ENCODE measurements at places on chromosomes 12 and 14. TPM values are rescaled to one million over a fixed set of nuclear protein-coding genes. Genes with fewer than 3 reads are reported as not detected.
A peak's percentile ranks its signal among the peaks of the same experiment; 100 is the strongest.

ACSM4 gene
- not detected for total RNA-seq

COL2A1 gene
- total RNA-seq: not detected

PTPRB gene
- not detected for total RNA-seq

FITM1 gene
- total RNA-seq: 1.8 TPM

CLEC4D gene
- not detected for total RNA-seq

BBOF1 gene
- 1.2 TPM for total RNA-seq

UBE2N gene
- 76.6 TPM for total RNA-seq

G2E3 gene
- total RNA-seq: 25.0 TPM

LTB4R gene
- total RNA-seq: 26.4 TPM

GPR65 gene
- 18.4 TPM for total RNA-seq

GON7 gene
- total RNA-seq: 8.3 TPM

ITGB7 gene
- 227 TPM for total RNA-seq

ASCL1 gene
- not detected for total RNA-seq

NFATC4 gene
- not detected for total RNA-seq

CSAD gene
- total RNA-seq: 71.4 TPM

STAB2 gene
- total RNA-seq: not detected

PTPRQ gene
- not detected for total RNA-seq

- no peak for DNase-seq
Measured at GRCh38 chr14:27995691-27996090, 770.9 kb upstream of the FOXG1 start.

DNA sequence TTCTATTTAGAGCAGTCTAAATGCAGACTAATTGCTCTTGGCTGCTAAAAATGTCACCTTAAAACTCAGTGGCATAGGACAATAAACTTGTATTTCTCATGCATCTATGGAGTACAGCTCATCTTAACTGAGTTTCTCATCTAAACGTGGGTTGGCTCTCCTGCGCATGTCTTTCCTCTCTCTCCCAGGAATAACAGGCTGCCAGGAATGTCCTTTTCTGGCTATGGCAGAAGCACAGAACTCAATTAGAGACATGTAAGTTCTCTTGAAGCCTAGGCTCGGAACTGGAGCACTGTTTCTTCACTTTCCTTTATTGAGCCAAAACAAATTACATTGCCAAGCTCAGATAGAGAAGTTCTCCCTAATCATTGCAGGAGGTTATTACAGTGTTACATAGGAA is 722.3 kb upstream of the FLRT2 start:
- no peak for DNase-seq

GRCh38 chr12:79121486-79121885 is 256.9 kb downstream of the SYT1 start:
- DNase-seq: no peak

GRCh38 chr12:31324845-31325523 is 966 bp downstream of the SINHCAF start:
- peak; percentile 61 for DNase-seq

DNA sequence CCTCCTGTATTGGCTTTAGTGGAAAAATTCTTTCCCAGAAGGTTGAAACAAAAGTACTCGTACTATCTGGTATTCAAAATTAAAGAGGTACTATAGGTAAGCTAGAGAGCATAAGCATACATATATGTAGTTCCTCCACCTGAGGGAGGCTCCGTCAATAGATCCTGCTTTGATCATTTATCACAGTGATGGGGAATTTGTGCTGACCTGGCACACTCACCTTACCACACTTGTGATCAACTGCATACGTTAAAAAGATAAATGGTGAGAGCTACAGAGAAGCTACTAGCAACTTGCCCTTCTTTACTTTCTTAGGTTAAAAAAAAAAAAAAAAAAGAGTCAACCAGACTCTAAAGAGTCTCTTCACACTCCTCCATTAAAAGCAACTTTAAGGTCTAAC is 2.5 kb downstream of the CAPRIN2 start:
- DNase-seq: no peak

DNA sequence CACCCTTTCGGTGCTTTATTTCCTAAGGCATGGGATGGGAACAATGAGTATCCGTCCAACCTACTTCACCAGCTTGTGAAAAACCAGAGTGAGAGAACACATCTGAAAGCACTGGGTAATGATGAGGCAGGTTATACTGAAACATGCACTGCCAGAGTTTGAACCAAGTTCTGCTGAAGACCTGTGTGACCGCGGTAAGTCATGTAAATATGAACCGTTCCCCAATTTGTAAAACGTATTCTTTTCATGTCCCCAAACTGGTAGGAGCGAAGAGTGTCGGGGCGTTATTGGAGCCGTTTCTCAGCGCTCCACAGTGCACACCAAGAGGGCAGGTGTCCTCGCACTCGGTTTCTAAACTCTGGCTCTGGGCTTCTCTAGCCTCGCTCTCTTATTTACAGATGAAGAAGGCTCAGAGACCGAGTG is 788 bp upstream of the NGDN start:
- no peak for DNase-seq

GRCh38 chr14:96408608-96409007 is 16.7 kb downstream of the AK7 start:
- no peak for DNase-seq

- peak; percentile 45 for DNase-seq
Measured at GRCh38 chr12:104478396-104479122, 21.8 kb downstream of the CHST11 start.

DNA sequence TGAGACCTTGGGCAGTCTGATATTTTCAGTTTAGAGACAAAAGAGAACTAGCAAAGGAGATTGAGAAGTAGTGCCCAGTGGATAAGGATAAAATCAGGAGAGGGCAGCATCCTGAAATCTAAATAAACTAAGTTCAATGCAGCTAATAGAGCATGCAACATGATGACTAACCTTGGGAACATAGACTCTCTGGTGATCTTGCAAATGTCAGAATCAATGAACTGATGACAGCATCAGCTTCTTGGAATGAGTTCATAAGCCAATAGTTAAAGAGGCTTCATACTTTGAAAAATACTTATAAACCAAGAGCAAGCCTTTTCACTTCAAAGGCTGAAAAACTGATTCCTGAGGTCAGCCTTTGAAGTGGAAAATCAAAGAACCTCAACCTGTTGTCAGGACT is 8.2 kb downstream of the TAS2R19 start:
- DNase-seq: no peak

DNA sequence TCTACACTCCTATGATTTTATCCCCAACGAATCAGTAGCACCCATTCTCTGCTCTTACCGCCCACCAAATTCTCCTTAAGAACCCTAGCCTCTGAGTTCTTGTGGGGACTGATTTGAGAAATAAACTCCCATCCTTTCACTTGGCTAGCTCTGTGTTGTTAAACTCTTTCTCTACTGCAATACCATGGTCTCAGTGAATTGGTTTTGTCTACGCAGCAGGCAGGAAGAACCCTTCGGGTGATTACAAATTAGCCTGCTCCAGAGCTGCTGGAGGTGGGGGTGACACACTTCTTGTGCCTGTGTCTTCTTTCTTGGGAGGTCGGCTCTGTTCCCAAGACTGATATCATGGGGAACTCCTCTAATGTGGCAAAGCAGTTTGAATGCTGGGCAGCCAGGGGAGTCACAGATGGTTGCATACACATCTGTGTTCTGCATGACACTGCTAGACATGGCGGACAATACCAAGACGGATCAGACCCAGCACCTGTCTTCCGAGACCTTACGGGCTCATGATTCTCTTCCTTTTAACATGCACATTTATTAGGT is 1.6 kb upstream of the C1S start:
- no peak for DNase-seq

DNA sequence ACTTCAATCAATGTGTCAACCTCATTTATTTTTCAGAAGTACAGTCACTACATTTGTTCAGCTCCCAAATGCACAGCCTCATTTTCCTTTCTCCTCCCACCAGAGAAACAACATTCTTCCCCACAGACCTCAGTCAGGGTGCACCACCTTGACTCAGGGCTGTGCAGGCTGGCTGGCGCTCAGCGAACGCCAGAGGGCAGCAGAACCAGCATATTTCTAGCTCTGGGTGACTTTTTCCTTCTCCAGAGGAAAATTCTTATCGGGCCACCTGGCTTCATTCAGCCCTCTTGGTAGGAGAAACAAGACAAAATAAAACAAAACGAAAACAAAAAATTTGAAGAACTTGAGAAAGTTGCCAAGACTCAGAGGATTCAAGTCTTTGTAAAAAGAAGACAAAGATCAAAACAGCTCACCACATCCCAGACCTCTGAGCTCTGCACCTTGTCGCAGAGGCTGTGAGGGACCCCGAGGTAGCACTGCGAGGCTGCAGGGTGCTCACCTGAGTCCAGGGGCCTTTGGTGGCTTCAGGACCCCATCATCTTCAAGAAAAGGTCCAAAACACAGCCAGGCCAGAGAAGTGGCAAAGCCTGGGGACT is 33.7 kb downstream of the PAH start:
- DNase-seq: peak; percentile 11

- DNase-seq: no peak
Measured at GRCh38 chr12:85309125-85309566, 29.1 kb downstream of the ALX1 start.

- DNase-seq: no peak
Measured at GRCh38 chr14:90603841-90604240, 207.0 kb downstream of the CALM1 start.

DNA sequence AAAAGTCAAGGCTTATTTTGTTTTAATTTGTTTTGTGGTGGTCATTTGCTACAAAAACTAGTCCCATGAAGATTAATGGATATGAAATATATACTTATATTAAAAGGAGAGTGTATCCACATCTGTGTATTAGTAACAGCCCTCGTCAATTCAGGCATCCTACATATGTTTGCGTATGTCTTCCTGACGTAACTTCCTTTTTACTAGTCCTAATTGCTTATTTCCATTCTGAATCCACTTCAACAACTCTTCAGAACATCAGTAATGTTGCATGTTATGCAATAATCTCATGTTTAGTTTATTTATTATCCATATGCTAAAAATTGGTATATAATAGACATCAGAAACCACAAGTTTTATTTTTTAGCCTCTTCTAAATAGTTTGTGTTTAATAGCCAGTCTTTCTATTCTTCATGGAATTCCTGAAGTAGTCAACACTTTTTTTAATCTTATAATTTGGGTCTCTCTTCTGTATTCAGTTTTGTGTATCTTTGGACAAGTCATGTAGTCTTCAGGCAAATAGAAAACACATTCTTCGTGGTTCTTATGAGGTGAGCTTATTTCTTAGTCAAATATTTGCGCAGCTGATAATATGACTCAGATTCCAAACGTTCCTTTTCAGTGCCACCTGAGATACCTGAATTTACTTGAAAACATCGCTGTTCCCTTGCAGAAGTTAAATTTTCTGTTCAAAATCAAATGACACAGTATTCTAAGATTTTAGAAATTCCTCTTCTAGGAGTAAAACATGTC is 268.6 kb downstream of the CCDC59 start:
- DNase-seq: no peak

DNA sequence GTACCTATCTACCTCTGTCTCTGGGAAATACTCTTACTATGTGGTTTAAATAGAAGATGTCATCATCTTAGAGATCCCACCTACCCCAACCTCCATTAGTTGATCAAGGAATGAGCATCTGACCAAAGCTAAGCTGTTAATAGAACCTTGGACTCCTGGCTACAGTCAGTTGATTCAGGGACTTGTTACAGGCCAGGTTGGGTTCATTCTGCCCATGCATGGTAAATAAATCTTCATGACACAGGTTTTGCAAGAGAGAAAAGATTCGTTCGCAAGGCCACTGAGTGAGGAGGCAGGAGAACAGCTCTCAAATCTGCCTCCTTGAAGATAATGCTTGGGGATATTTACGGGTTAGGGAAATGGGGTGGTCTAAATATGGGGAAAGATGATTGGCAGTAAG is 19.5 kb downstream of the SDR9C7 start:
- no peak for DNase-seq

- DNase-seq: no peak
Measured at GRCh38 chr12:132012919-132013568, 63.3 kb downstream of the EP400 start.

GRCh38 chr12:46915082-46915481 is 89.3 kb upstream of the SLC38A4 start:
- DNase-seq: no peak

- peak; percentile 5 for DNase-seq
Measured at GRCh38 chr12:126608607-126609175, 1543.5 kb downstream of the AACS start.

- DNase-seq: no peak
Measured at GRCh38 chr14:58873228-58873953, 235.6 kb downstream of the DACT1 start.

- no peak for DNase-seq
Measured at GRCh38 chr12:132413931-132414588, 75.9 kb upstream of the FBRSL1 start.

GRCh38 chr12:18522806-18523205 is 215.0 kb downstream of the PLCZ1 start:
- DNase-seq: no peak

DNA sequence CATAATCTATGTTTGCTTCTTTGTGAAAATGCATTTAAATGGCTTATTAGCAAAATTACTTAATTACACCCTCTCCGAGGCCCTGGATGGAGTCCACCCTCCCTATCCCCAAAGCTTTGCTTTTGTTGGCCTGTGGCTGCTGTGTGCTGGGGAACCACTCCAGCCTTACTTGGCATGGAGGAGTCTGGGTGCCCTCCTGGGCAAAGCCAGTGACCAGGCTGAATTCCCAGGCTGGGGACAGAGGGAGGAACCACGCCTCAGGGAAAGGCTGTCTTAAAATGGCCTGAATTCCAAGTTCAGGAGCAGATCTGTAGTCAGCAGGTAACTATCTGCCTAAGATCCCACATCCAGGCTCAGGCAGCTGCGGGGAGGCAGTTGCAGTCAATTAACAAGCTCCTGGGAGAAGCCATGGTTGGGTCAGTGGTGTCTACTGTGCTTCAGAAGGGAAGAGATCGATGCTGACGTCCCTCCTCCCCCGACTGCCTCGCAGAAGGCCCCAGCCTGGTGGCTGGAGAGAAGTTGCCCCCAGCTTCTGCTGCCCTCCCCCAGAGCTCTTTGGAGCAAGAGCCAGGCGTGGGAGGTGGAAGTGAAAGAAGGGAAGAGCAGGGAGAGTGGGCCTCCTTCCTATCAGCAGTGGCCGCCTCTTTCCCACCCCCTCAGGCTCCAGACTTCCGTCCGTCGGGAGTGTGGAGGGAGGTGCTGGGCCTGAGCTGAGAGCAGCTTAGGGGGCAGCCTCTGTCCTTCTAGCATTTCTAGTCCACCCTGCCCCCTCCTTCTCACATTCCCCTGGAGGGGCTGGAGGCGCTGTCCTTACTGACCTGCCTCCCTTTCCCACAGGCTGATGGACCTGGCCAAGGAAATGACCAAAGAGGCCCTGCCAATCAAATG is 11.3 kb downstream of the VASH1 start:
- DNase-seq: no peak

DNA sequence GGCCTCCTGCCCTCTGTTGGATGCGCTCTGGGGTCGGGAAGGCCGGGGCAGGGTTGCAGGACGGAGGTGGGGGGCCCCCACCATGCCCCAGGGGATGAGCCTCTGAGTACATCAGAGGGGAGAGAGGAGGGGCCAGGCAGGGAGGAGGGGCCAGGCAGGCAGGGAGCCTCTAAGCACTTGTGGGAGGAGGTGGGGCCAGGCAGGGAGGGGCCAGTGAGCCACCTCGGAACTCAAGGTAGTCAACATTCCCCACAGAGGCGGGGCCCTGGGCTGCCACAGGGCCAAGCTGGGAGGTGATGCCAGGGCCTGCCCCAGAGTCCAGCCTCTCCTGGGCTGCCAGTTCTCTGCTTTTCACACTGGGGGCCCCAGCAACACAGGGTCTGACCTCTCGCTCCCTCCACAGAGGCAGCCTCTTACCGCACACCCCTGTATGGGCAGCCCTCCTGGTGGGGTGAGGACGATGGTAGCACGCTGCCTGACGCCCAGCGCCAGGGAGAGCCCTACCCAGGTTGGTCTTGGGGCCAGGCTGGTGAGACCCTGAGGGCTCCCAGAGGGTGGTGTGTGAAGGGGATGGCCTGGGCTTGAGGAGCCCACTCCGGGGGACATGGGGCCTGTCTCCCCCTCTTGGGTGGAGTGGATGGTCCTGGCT is 17.4 kb downstream of the CEP170B start:
- no peak for DNase-seq

All from naive thymus-derived CD4-positive, alpha-beta T cell (primary cell).